Stimulated activated naive CD8-positive, alpha-beta T cell treated with anti-CD3 and anti-CD28 coated beads, Interleukin-15, Interleukin-2, amounts not matched to agents 100 U/mL and 50 U/mL, for 24 hours (primary cell): ENCODE measurements at places on chromosomes 1 and 21.

DNA sequence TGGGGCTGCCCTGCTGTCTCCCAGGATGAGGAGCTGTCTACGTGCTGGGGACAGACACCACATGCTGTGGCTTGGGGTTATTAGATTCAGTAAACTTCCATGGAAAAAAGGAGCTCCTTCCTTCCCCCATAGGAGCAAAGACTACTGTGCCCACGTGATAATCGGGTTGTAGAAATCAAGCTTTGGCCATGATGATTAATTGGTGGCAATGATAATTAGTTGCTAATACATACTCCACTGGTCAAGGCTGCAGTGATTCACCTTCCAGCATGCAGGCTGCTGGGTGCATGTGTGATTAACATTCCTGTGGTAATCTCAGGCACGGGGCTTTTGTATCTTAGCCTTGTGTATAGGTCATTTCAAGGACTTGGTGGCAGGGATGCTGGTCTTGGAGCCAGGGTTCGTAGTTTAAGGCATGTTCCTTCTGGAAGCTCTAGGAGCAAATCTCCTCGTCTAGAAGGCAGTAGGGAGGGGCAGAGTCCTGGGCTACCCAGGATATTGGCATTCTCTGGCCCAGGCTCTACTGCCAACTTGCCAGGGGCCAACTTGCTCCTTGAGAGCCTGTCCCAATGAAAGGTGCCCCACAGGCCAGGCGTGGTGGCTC lies 41.4 kb downstream of the TMCO4 start:
- no peak for DNase-seq

DNA sequence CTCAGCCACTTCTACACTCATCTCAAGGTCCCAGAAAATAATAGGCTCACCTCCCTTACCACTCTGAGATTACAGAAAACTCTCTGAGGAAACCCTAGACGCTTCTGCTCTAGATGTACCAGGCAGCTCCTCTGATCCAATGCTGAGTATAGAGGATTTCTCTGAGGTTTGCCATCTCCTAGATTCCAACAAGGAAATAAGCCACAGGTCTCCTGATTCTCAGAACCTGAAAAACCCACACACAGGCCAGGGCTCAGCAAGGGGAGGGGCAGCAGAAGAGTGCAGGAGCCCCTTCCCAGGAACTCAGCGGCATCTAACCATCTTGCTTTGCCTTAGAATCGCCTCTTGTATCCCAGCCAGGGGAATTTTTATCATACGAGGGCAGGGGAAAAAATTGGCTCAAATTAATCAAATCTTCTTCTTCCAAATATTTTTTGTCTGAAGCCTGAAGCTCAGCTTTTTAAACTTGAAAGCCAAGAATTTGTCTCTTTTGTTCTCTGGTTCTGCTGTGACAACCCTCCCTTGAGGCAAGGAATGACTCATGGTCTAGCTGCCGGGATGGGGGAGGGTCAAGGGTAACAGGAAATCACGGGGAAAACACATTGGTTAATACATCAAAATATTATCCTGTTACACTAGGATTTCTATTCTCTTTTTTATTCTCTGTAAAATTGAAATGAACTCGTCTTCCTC lies 30.8 kb downstream of the GORAB start:
- peak; percentile 13 for DNase-seq

- DNase-seq, result no peak
These were observed 565 bp downstream of the WLS start for GRCh38 chr1:68231627-68232288.

GRCh38 chr21:45767071-45768006 lies 123.8 kb downstream of the PCBP3 start:
- DNase-seq, result no peak

GRCh38 chr1:178134061-178134460 lies 40.2 kb downstream of the RASAL2 start:
- no peak for DNase-seq

DNA sequence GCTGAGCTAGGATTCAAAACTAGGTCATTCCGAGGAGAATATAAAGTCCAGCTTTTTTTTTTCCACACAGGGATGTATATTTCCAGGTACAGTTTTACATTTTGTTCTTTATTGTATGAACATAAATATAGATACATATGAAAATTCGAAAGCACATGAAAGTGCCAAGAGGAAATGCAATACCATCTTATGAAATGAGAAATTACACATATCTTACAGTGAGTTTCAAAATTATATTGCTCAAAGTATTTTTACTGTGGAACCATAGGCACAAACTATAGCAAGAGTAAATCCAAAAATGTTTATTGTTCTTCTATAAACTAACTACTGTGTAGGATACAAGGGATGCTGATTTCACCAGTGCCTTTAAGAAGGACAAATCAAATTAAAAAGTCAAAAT lies 39.0 kb downstream of the PTPRC start:
- no peak for DNase-seq

- DNase-seq, result no peak
These were observed 50.2 kb upstream of the IGSF5 start for GRCh38 chr21:39694750-39695149.

DNA sequence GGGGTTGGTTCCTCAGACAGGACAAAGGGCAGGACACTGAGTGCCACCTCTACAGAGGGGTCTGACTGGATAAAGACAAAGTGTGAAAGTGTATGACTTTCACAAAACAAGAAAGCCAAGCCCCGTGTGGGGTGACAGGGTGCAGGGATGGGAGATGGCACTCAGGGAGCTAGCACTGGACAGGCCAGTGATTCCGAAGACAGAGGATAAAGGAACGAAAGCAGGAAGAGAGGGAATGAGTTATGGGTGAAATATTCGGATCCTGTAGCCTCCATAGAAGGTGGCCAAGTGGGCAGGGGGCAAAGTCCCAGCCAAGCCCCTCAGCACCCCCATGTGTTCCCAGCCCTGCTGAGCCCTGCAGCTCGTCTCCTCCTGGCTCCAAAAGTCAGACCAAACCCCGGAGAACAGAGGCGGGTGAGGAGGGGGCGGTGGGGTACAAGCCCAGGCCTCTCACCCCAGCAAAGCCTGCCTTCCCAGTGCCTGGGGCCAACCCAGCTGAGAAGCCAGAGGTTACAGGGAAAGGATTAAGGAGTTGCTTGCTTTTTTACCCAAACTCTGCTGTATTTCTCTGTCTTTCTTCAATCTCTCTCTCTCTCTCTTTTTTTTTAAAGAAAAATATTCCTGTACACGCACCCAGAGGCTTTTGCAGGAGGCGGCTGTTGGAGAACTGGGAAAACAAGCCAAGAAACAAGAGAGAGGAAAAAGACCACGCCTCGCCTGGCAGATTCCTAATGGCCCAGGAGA lies 14.0 kb upstream of the WASF2 start:
- DNase-seq, result no peak

DNA sequence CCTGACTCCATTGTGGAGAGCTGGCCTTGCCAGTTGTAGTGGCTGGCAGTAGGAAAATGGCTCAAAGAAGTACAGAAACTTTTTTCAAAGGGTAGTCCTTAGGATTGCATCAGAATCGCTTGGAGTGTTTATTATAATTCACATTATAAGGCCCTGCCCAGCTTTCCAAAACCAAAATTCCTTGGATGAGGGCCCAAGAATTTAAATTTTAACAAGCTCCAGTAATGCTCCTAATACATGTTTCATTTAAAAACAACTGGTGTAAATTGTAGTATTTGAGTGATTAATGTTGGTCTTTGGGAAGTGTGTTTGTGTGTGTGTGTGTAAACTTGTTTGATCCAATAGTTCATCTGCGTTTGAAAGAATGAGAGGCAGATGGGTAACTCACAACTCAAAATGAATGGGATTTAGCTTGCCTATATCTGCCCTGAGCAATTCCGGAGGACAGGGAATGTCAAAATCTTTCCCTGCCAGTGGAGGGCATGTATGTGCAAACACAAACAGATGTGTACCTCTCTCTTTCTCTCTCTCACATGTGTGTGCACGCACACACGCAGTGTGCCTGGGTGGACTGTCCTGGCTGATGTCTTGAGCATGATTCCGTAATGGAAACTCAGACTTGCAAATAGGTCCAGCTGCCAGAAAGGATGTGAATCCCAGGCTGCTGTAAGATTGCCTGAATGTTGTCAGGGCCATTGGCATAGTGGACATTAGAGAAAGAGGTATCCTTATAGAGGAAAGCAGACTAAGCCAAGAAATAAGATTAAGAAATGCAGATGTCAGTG lies 293.1 kb downstream of the LMX1A start:
- DNase-seq, result no peak

DNA sequence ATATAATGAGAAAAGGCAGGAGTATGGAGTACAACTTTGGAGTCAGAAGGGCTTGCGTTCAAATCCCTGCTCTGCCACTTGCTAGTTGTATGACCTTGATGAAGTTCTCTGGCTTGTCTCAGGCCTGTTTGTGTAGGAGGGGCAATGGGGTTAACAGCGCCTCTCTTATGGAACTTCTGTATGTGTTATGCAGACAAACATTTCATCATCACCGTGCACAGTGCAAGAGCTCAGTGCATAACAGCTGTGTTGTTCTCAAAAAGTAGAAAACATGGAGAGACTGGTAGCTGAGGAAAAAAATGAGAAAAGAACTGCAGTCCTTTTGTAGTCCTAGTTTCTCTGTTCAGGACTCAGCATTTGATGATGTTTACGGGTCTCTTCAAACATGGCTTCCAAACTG lies 10.4 kb upstream of the ZNF648 start:
- no peak for DNase-seq

- no peak for DNase-seq
These were observed 7.9 kb upstream of the IBA57 start for GRCh38 chr1:228157729-228158126.

DNA sequence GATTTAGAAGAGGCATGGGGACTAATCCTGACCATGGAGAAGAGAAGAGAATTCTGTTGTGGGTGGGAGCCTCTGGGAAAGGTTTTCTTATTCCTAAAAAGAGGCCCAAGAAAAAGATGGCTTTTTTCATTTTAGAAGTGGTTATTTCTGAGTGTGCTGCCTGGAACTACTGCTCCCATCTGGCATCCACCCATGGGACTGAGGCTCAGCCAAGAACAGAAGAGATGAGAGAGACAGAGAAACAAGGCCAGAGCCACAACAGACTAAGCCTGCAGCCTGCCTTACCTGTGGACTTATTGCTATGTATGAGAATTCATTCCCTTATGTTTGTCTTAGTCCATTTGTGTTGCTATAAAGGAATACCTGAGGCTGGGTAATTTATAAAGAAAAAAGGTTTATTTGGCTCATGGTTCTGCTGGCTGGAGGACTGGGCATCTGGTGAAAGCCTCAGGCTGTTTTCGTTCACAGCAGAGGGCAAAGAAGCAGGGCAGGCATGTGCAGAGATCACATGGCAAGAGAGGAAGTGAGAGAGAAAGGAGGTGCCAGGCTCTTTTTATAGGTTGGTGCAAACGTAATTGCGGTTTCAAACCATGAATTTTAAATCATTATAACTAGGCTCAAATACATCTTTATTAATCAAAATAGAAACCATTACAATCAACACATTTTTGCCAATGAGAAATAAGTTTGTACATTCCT lies 57.5 kb upstream of the PRDM2 start:
- DNase-seq, result no peak

DNA sequence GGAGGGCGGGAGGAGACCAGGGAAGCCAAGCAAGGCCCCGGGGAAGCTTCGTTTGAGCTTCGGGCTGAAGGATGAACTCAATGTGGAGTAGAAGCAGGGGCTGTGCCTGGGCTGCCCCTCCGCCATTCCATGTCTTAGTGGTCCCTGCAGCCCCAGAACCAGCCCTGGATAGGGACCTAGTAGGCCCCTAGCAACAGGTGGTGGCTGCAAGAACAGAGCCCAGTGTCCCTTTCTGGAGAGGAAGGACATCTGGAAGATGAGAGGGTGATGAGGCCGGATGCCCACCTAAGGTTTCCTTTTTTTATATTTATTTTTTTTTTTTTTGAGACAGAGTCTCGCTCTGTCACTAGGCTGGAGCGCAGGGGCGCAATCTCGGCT lies 27.2 kb downstream of the ECE1 start:
- DNase-seq, result no peak

DNA sequence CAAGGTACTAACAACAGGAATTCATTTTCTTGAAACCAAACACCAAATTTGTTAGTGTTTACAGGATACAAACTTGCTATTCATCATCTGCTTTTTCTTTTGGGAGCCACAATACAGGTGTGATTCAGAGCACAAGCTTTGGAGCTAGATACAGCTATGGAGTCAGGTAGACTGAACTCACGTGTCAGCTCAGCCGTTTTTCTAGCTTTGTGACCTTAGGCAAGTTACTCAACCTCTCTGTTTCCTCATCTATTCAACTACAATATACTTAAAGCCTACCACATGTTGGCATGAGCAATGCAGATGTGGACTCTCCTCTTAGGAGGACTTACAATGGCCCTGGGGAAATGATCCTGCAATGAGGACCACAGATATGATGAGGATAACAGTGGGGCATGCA lies 6.3 kb downstream of the HTR1D start:
- DNase-seq, result no peak

GRCh38 chr21:28522014-28522799 lies 470.5 kb downstream of the LTN1 start:
- DNase-seq, result no peak

GRCh38 chr1:159973350-159973940 lies 19.4 kb upstream of the SLAMF9 start:
- DNase-seq, result no peak

DNA sequence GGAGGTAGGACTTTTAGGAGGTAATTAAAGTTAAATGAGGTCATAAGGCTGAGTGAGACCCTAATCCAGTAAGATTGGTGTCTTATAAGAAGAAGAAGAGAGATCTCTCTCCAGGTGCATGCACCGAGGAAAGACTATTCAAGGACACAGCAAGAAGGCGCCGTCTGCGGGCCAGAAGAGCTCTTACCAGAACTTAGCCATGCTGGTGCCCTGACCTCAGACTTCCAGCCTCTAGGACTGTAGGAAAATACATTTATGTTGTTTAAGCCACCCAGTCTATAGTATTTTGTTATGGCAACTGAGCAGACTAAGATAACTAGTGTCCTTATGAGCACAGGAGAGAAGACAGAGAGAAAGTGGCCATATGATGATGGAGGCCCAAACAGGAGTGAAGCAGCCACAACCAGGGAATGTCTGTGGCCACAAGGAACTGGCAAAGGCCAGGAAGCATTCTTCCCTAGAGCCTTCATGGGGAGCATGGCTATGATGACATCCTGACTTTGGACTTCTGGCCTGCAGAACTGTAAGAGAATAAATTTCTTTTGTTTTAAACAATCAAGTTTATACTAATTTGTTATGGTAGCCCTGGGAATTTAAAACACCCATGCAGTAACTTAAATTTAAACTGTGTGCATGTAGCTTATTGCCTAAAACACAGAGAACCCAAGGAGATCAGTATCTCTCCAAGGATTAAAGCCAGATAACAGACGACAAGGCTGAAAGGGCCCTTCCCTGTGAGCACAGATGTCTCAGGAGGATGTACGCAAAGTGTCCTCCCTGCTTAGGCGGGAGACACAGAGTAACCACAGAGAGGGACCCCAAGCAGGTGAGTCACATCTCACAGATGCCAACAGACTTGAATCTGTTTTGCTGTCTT lies 9.9 kb upstream of the CD58 start:
- DNase-seq, result no peak

DNA sequence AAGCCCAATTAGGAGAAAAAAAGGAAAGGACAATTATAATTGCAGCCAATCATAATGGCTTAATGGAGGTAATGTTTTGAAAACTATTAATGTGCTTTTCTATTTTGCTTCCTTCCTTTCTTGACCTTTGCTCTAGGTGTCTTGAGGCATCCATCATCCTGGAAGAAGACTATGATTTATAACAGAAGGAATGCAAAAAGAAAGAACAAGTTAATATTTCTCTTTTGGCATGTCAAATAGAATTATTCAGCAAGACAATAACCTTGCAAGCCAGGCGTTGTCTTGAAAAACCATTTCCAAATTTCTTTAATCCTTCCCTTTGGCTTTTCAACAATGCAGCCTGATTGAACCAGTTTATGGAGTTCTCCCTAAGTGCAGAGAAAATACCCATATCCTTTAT lies 107.7 kb upstream of the USP24 start:
- DNase-seq, result no peak
